ENCODE measurements at places on chromosomes 5 and 9.

DNA sequence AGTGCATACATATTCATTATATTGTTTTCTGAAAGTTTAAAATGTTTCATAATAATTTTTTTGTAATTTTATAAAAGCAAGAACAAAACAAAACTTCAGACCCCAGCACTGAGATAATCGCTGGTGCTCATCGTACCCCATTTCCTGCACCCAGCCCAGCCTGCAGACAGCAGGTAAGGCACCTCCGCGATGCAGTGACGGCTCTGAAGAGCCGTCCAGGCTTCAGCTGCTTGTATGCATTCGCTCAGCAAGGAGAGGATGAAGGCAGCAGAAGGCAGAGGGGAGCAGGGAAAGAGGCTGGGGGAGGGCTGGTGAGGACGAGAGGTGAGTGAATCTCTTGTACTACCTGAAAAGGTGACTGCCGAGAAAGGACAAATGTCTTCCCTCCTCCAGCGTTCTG, 153.5 kb downstream of the TTLL11 start:
- no peak for DNase-seq

GRCh38 chr9:131618071-131618479, 72.8 kb downstream of the PRRT1B start:
- DNase-seq = no peak

- DNase-seq = no peak
These were observed 119.8 kb downstream of the TENT4A start for GRCh38 chr5:6832994-6833393.

- no peak for DNase-seq
These were observed 9.0 kb downstream of the COL27A1 start for GRCh38 chr9:114164191-114164794.

DNA sequence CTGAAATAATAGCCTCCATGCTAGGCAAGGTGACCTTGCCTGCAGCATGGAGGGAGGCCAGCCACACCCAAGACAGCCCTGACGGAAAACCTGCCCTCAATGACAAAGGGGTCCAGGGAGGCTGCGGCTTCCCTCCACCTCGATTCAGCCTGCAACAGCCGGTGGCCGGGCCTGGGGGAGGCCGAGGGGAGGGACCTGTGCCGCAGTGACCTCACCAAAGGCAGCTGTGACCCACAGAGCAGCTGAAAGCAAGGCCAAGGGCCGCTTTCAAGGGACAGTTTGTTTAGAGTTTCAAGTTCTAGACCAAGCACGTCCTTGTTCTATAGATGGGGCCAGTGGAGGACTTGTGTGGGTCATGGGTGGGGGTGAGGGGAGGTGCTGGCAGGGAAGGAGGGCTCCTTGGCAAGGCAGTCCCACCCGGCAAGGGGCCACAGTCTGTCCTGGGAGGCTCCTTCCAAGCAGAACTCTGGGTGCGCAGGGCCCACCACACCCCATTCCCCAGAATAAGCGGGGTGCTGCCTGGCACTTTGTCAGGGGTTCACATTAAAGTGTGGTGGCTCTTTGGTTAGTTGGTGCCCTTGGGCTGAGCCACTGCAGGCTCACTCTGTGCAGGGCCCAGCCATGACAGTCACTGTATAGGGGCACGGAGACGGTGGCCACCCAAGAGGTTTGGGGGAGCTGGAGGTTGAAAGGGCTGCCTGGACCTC, 226.5 kb downstream of the FANCC start:
- DNase-seq = no peak

DNA sequence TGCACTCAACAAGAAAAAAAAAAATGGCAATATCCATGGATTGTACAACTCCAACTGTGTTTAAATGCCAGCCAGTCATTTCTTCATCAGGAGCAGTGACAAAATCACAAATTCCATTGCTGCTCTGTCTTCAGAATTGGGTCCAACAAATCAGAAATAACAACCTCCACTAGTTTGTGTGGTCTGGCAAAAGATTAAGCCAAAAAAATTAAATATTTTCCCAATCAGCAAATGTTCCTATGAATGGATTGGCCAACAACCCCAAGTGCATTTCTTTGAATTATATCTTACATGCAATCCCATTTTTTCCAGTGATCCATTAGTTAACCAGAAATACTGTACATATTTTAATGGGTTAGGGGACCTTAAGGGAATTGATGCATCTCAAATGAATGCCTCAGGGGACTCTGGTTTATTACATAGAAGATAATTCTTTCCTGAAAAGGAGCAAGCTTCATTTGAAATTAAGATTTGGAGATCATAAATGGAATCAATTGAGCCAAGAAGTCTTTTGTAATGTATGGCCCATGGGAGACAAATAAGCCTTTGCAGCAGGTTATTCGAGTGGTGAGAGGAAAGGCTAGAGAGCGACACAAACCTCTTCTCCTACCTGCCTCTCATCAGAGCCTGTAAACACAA, 131.8 kb downstream of the TLE1 start:
- DNase-seq = no peak

GRCh38 chr9:106482733-106483132, 380.2 kb upstream of the ZNF462 start:
- DNase-seq = peak; percentile 29

GRCh38 chr5:157549283-157549629, 26.3 kb downstream of the ADAM19 start:
- peak; percentile 65 for DNase-seq

DNA sequence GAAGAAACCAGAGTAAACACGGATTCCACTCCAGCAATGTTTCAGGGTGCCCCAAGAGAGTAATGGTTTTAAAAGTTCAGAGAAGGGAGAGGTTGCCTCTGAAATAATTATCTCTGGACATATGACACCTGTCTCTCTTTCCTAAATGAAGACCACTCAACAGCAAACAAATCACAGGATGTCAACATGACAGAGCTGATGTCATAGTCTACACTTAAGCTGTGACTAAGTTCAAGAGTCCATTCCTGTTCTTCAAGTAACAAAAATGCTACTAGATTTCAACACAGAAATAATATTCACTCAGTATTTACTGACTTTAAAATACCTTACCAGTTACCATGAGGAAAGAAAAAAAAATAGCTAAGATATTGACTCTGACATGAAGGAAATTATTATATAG, 44.7 kb upstream of the SLC30A5 start:
- no peak for DNase-seq

DNA sequence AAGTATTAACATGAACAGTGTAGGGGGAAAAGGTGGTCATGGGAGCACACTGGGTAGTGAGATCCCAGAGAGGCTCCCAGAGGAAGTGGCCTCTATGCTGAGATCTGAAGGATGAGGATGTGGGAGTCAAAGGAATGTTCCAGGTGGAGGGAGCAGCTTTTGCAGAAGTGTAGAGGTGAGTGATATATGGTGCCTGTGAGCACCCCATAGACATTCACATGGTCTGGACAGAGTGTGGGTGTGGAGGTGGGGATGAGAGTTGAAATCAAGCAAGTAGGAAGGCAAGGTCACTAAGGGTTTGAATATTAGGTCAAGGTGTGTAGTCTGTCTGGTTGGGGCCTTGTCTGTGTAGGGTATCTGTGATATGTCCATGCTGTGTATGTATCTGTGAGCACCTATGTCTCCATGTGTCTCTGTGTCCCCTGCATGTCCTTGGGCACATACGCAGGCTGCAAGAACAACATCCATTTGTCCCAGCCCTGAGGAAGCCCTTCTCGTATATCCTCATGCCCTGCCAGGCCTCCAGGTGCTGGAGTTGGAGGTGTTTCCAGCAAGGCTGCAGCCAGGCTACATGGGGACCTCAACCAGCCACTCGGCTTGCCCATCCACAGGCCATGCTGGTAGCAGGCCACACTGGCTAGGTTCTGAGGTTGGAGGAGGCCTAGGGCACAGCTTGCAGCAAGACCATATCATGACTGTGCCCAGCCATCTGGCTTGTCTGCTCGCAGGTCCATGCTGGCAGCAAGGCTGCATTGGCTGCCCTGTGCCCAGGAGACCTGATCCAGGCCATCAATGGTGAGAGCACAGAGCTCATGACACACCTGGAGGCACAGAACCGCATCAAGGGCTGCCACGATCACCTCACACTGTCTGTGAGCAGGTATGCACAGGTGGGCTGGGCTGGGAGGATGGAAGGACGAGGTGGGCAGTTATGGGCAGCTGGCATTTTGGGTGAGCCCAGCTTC, 4.7 kb downstream of the PDLIM4 start:
- DNase-seq = no peak

Measured in ELR (cell line).